Left colon (tissue), 2 donors: ENCODE measurements at places on chromosomes 13 and 19.

- DNase-seq = no peak
Measured at GRCh38 chr13:101455863-101456262, 3.4 kb downstream of the ITGBL1 start.

GRCh38 chr19:4007836-4008539 lies 452 bp downstream of the PIAS4 start:
- DNase-seq = peak; percentile 59

DNA sequence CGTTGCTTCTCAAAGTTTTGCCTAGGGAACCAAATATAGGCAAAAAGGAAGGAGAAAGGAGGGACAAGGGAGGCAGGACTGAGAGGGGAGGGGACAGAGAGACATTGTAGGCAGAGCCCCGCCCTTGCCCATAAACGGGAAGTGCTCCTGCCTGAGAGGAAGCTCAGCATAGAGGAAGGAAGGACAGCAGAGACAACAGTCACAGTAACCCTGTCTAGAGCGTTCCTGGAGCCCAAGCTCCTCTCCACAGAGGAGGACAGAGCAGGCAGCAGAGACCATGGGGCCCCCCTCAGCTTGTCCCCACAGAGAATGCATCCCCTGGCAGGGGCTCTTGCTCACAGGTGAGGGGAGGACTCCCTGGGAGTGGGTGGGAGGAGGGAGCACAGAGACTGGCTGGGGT lies at the start of gene CEACAM21:
Gene CEACAM21, plus strand, starts transcription at position 169 of the 400 bp plus-strand sequence. Its CDS starts 109 bp downstream, at position 278.
- DNase-seq = peak; percentile 68

DNA sequence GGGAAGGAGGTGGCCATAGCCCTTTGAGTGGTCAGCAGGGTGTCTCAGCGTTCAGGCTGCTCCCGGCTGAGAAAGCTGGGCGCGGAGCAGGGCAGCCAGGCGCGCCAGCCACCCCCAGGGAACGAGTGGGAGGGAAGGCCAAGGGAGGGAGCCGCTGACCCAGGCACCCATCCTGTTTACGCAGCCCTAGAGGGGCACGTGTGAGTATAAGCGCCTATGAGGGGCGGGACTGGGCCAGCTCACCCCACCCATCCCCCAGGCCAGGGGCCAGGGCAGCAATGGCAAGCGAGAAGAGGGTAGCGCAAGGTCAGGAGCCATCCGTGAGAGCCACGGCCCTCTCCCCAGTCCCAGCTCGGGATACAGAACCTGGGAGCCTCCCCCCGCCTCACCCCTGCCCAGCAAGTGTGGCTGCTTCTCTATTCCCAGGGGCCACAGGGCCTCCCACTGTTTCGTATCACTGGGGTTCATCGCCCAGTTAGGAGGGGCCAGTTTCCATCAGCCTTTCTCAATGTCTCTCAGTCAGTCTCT lies 897 bp upstream of the DMKN start:
- no peak for DNase-seq

- DNase-seq = no peak
Measured at GRCh38 chr19:51097796-51098195, 10.4 kb downstream of the CTU1 start.
